ENCODE measurements at places on chromosomes 4 and X.

DNA sequence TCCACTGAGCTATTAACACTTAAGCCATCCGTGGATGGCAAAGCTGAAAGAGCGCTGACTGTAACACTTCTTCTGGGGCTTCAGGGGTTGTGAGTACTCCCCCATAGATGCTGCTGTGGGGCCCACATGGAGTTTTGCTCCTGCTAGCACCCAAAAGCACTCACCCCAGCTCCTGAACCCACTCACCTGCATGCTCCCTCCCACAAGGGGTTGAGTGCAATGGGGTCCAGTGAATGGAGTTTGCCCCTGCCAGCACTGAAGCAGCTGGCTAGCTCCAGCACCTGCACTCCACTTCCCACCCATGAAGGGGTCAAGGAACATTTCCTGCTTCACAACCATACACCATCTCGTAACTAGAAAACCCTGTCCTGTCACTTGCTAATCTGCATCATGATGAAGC lies 78.9 kb downstream of the IL21 start:
- no peak for DNase-seq

- no peak for DNase-seq
These were observed 78.8 kb downstream of the CBR4 start for GRCh38 chr4:168931215-168931650.

DNA sequence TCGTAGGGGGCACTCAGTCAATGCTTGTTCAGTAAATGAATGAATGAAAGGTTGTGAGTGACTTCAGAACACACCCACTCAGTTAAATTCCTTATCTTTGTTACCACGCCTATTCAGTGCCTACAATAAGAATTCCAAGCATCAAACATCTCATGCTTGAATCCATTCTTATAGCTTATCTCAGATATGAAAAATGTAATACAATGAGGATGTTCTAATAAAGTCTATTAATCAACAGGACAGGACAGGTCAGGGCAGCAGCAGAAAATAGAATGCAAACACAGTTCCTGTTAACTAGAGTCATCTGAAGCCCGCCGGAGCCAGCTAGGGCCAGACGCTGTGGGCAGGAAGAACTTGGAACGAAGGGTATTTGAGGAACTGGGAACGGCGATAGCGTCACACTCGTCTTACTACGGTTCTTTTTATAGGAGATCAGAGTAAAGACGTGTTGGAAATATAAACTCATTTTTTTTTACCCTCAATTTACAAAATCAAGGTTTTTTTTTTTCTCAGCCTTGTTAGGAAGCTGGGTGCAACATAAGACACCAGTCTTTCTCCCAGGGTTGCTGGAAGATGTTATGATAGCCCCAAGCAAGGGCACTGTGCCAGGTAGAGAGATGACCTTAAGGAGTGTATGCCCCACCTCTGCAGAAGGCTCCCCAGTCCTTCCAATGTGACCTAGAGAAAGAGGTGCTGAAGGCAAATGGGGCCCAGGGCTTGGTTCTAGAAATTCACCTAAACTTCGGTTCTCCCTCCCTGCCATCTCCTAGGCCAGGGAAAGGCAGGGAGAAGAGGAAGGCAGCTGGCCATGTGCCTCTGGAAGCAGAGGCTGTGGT lies 48.3 kb downstream of the SEL1L3 start:
- DNase-seq: no peak

GRCh38 chrX:101655534-101655933 lies 4.1 kb downstream of the ARMCX2 start:
- DNase-seq: no peak

DNA sequence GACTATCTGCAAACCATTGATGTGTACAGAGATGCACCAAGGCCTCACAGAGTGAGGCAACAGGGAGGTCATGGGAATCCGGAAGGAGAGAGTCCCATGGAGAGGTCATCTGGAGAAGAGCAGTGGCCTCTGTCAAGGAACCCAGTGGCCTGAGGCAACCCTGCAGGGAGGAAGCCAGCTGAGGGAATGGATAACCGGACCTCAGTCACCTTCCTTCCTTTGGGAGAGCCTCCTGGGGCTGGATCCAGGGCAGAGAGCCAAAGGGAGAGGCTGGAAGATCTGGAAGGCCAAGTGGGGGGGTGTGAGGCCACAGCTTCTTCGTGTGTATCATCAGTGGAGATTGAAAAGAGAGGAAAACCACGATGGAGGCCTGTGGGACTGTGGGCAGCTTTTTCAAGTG lies 24.3 kb upstream of the CD38 start:
- no peak for DNase-seq
